ENCODE measurements at places on chromosomes 3 and 15. TPM values are rescaled to one million over a fixed set of nuclear protein-coding genes. Genes with fewer than 3 reads are reported as not detected.

GRCh38 chr15:25785641-25786025 lies 77.5 kb downstream of the ATP10A start:
- no peak for DNase-seq

DNA sequence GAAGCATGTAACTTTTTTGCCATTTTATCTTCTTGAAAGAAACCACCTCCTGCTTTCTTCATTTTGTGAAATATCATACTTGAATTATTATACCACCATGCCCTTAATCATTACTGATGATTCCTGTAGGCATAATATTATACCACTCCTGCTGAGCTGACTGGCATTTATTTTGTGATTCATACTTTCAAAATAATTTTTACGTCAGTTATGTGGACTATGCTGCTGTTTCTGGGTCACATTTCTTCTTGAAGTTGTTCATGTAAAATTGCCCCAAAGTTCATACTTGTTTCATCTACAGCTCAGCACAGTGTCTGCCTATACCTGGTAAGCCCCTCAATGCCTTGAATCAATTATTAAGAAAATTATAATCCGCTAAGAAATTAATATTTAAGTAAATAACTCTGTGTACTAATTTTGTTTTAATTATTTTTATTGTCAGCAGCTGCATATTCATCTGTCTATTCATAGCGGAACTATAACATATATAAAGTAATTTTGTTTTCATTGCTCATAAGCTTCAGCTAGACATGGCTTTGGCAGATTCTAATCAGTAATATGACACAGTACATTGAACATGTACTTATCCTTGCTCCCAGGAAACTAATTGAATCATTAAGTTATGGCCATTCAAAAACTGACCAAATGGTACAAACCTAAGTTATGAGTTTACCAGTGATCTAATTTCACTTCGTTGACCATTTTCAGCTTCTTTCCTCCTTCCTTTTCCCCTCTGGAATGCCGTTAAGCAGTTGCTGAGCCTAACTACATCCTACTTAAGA lies 160.0 kb downstream of the NAALADL2 start:
- DNase-seq = no peak

- no peak for DNase-seq
Observed at GRCh38 chr3:170531054-170531453, 54.8 kb downstream of the SLC7A14 start.

- DNase-seq = no peak
Observed at GRCh38 chr15:58864602-58865424, 68.7 kb downstream of the SLTM start.

XYLB gene
- 4.1 TPM for total RNA-seq

DNA sequence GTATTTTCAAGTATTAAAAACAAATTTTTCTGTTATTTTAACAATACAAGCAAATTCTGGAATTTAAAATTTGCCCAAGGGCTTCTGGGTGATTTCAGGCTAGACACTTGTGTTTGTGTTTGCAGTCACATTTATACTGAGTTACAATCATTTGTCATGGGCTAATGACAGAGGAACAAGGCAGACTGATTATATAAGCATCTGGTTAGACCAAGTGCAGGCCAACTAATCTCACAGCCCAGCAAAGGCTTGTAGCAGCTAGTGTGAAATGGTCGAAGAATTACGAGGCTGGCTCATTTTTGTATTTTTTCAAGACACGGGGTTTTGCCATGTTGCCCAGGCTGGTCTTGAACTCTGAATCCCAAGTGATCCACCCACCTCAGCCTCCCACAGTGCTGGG lies 52.1 kb downstream of the CMTM8 start:
- no peak for DNase-seq

Measured in frontal cortex (tissue), 4 donors.